8988T (cell line): ENCODE measurements at places on chromosomes 13 and 19.
A peak's percentile ranks its signal among the peaks of the same experiment; 100 is the strongest.

GRCh38 chr19:36528921-36529518, 949 bp upstream of the ZNF260 start:
- peak; percentile 27 for DNase-seq

DNA sequence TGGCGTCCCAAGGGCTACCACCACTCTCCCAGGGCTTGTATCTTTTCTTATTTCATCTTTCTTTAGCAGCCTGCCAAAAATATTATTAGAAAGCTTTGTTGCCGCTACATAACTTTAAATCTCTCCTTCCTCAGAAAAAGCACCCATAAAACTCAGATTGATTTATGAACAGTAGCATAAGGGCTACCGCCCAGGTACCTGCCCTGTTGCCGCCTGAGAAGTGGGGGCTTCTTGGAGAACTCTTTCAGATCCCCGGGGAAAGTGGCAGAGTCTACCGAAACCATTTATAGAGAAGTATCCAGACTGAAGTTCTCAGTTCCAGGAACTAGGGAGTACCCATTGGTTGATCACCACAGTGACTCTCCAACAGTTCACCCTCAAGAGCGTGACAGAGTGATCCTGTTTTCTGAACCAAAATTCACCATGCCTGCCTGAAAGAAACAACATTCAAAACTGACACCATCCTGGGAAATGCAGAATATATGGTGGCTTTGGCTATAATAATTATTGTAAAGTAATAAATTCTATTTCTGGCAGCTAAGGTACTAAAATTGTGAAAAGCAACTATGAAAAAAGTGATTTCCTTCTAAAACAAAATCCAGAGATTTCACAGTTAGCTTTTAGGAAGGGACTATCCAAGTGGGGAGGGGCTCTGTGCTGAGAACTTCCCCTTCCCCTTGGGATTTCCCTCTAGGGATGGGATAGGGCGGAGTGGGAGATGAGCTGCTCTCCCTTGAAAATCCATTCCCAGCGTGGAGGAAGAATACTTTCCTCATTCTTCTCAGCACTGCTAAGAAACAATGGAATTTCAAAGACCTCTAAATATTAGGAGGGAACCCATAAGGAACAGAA, 877 bp upstream of the N4BP2L1 start:
- no peak for DNase-seq

DNA sequence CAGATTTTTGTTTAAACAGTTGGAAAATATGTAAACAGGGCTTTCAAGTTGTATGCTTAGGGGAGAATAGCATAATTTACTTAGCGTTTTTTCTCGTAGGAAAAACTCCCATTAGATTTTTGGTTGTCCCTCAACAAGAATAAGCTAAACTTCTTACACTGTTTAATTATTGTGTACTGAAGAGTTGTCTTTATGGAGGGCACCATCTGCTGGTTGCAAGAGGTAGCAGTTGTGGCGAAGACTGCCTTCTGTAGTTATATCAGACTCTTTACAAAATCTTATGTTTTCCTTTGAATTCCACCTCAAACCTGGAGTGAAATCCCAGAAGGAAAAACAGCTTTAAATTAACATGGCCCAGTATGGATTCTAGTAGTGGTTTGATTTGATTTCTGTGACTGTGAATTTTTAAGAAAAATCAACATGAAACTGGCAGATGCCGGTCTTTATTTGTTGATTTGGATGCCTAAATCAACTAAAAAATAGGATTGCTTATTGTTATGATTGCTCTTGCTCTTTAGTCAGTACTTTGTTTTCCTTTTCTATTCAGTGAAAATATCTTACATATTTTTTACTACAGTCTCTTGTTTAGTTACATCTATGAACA, 53.4 kb downstream of the PDS5B start:
- DNase-seq = no peak

GRCh38 chr13:97279913-97280312, 57.8 kb downstream of the MBNL2 start:
- DNase-seq = no peak

DNA sequence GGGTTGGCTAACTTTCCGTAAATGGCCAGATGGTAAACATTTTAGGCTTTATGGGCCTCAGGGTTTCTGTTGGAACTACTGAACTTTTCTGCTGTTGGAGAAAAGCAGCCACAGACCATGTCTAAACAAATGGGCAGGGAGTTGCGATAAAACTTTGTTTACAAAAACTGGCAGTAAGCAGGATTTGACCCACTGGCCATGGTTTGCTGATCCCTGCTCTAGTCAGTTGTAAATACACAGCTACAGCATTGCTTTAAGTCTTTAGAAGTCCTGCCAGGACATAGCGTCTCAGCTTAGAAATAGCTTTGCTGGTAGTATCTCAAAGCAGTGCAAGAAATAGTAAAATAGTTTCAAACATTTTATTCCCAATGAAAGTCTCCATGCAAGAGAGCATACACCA, 88.4 kb downstream of the NALCN start:
- no peak for DNase-seq

GRCh38 chr13:112767506-112768471, 78.0 kb downstream of the ATP11A start:
- DNase-seq = no peak

GRCh38 chr13:59444210-59444857, 719.4 kb downstream of the DIAPH3 start:
- DNase-seq = no peak

- no peak for DNase-seq
Observed at GRCh38 chr13:107764046-107764445, 451.3 kb downstream of the LIG4 start.

DNA sequence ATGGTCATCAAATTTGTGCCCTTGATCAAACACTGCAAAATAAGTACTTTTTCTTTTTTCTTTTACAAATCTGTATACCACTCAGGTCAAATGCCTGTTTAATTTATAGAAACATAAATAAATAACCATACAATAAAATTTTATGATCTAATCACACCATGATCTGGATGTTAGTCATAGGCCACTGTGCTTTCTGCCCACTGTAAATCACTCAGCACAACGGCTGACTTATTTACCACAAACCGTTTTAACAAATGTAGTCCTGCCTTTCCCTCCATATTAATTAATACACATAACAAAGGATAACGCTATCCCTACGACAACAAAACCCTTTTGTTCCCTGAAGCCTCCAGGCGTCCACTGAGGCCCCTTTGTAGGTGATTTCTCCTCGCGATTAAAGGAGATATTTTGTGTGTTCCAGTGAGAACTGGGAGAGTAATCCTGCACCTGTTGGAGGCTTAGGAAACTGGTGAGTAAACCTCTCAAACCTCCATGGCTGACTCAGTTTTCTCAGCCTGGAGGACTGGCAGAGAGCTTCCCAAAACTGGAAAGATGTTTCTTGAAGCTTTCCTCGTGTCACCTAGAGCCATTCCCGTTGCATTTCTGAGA, 477.1 kb upstream of the SGCG start:
- DNase-seq = no peak

- DNase-seq = no peak
Observed at GRCh38 chr13:21517576-21517975, 58.5 kb upstream of the ZDHHC20 start.

DNA sequence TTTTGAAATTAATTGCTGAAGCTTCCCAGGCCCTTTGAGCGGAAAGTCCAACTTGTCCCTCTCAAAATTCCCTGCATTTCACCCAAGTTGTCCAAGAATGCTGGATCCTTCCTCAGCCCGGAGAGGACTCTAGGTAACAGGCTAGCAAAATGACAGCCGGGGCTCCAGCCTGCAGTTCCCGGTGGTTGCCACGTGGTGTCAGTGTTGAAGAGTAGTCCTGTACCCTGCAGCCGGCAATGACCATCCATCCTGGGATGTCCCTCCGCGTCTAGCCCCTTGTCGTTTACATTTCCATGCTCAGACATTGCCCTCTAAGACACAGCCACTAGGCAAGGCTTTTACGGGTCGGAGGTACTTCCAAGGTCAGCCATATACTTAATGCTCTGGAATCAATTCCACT, 31.4 kb upstream of the MTIF3 start:
- peak; percentile 57 for DNase-seq

DNA sequence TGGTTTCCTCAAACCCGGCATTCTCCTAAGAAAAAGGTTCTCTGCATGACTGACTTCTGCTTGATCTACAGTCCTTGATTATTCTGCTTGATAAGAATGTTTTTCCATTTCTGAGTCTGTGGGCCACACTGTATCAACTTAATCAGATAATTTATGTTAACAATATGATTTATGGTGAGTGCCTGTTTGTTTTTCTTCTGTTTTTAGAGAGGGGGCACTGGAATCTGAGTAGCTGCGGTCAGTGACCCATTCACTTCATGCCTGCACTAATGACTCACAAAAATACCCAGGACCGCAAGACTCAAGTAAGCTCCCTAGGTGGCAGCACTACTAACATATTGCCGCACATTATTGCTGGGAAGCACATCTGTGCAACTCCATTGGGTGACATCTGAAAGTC, 542.3 kb upstream of the ATXN8OS start:
- DNase-seq = peak; percentile 13

DNA sequence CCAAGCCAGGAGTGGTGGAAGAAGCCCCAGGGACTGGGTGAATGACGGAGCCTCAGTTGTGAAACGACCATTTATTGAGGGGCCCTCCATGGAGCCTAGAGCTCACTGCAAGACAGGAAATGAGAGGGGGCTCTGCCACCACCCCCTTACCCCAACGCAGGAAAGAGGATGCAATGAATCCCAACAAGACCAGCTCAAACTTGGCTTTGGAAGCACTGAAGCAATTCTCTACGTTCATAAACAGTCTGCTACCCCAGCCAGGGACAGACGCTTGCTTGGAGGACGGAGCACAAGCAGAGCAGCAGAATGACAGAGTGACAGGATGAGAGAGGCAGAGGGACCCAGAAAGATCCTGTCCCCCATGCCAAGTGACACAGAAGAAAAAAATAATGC, 1.0 kb downstream of the PRKACA start:
- DNase-seq = no peak

DNA sequence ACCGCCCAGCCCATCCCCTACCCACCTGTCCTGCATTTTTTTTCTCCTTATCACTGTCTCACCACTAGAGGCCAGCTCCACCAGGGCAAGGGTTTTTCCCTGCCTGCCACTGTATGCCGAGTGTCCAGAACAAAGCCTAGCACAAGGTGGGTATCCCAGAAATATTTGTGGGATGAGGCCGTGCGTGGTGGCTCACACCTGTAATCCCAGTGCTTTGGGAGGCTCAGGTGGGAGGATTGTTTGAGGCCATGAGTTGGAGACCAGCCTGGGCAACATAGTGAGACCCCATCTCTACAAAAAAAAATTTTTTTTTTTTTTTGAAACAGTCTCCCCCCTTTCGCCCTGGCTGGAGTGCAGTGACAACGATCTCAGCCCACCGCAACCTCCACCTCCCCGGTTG, 2.9 kb upstream of the MRI1 start:
- DNase-seq = no peak

GRCh38 chr19:40407714-40408597, 5.2 kb downstream of the PRX start:
- DNase-seq = no peak

DNA sequence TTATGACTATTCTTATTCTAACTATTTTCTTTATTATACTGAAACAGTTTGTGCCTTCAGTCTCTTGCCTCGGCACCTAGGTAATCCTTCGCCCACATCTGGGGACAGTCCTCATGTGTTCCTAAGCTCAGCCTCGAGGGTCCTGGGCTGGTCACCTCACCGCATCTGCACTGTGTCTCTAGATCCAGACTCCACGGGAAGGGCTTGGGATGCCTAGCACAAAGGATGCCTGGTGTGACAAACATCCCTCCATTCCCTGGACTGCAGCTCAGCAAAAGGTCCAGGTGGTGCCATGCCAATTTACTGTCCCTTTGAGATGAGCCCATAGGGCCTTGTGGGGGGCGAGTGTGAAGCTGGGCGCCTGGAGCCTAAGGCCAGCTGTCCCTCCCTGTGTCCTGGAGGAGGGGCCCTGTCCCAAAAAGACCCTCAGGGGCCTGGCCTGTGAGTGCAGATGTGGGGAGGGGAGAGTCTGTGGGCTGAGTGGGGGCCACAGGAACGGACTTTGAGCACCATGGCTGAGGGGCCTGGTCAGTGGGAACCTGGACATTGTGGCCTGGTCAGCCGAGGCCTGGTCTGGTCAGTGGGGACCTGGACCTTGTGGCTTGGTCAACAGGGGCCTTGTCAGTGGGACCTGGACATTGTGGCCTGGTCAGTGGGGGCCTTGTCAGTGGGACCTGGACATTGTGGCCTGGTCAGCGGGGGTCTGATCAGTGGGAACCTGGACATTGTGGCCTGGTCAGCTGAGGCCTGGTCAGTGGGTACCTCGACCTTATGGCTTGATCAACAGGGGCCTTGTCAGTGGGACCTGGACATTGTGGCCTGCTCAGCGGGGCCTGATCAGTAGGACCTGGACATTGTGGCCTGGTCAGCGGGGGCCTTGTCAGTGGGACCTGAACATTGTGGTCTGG, 45.1 kb upstream of the TPM4 start:
- DNase-seq = no peak

GRCh38 chr19:11685676-11686650, 52.8 kb downstream of the ZNF823 start:
- DNase-seq = no peak

- no peak for DNase-seq
Observed at GRCh38 chr13:53847502-53847901, 818.9 kb downstream of the OLFM4 start.

DNA sequence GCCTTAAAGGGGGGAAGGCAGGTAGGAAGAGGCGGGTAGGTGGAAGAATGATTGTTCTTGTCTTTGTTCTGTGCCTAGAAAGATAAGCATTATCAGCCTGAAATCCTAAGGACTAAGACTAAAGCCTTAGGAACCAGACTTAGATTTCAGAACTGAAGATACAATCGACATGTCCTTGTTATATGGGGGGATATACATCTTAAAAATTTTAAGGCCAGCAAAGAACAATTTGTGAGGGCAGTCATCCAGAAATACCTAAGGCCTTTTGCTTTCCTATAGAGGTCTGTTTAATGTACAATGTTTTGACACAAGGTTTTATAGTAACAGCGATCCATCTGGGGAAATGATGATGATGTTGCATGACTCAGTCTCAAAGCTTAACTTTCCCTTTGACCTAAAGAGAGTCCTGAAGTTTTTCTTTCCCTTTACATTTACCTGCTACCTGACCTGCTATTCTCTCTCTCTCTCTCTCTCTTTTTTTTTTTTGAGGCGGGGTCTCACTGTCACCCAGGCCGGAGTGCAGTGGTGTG, 20.2 kb upstream of the CEACAM6 start:
- DNase-seq = no peak

DNA sequence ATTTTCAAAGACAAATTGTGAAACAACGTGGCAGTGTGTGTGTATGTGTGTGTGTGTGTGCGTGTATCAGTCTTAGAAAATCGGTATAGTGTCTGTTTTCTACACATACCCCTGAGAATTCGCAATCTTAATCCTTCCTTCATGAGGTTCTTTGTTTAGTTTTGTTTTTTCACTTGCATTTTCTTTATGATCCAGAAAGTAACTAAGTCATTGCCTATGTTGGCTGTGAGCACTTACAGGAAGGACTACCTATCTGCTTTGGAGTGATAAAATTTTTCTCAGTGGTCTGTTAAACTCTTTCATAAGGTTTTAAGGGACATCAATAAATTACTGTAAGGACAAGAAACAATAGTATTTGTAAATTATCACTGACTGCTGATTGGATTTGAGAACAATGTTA, 1587.1 kb downstream of the PCDH9 start:
- no peak for DNase-seq

DNA sequence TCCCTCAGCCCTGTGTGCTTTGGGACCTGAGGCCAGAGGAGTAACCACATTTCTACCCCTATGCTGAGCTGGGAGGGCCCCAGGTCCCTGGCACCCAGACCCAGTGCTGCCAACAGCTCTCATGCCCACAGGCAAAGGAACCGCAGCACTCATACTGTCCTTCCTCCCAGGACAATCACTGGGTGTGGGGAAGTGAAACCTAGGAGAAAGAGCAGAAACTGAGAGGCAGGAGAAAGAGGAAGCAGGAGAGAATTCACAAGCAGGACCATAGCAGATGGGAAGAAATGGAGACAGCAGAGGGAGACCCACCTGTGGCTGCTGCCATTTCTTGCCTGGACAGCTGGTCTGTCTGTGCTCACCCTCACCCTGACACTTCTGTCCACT, 18.9 kb downstream of the CCDC97 start:
- no peak for DNase-seq
